ENCODE measurements at places on chromosomes 13 and 19.

- DNase-seq = no peak
Observed at GRCh38 chr19:46351241-46352041, 4.6 kb downstream of the PPP5C start.

DNA sequence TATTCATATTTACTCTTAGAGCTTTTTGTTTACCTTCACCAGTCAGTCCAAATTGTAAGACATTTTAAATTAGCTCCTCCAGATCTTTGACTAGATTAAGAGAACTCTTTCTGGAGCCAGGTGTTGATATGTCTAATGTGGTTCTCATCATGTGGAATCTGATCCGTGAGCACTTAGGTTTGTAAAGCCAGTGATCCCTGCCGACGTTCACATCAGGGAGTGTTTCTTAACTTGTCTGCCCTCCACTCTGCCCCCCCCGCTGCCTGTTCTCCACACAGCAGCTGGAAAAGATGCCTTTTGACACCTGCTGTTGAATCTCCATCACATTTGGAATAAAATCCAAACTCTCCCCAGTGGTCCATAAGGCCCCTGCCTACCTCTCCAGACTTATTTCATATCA lies 17.7 kb downstream of the METTL21C start:
- DNase-seq = no peak

GRCh38 chr13:98172590-98173422 lies 4.3 kb downstream of the RNF113B start:
- no peak for DNase-seq

DNA sequence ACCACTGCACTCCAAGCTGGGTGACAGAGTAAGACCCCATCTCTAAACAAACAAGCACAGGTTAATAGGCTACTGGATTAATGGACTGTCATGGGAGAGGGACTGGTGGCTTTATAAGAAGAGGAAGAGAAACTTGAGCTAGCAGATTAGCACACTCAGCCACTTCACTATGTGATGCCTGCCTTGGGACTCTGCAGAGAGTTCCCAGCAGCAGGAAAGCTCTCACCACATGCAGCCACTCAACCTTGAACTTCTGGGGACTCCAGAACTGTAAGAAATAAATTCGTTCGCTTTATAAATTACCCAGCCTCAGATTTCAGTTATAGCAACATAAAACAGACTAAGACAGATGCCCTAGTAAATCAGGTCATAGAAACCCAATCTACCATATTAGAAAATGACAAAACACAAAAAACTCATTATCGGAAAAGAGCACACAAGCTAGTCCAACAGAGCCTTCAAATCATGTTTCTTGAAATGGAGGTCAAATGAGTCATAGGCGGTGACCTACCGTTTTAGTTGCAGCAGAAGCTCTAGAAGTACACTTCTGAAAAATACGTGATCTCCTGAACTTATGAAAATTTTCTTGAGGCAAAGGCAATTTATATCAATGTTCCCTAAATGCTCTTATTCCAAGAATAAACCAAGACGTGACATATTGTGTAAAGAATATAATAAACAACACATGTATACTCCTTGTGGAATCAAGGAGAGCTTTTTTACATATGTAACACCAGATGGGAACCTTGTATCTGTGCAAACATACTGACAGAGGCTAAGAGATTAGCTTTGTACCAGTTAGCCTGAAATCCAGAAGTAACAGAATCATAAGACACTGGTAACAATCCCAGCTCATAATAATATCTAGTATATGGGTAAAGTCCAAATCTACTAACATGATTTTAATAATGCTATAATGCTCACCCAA lies 340.9 kb upstream of the SGCG start:
- DNase-seq = no peak

DNA sequence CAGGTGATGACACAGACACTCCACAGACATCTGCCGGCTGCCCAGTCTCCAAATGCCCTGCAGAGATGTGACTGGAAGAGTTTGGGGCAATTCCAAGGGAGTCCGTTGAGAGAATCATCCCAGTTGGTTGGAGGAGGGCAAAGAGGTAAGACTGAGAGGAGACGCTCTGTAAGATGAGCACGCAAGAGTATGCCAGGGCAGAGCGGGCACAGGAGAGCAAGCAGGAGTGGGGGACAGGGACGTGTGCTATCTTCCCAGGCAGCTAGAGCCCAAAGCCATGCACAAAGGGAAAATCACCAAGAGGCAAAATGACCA lies 156.3 kb upstream of the TSHZ3 start:
- no peak for DNase-seq

GRCh38 chr19:47895165-47895782 lies 9.2 kb upstream of the SULT2A1 start:
- no peak for DNase-seq

GRCh38 chr13:48783695-48784230 lies 130.0 kb downstream of the CYSLTR2 start:
- no peak for DNase-seq

DNA sequence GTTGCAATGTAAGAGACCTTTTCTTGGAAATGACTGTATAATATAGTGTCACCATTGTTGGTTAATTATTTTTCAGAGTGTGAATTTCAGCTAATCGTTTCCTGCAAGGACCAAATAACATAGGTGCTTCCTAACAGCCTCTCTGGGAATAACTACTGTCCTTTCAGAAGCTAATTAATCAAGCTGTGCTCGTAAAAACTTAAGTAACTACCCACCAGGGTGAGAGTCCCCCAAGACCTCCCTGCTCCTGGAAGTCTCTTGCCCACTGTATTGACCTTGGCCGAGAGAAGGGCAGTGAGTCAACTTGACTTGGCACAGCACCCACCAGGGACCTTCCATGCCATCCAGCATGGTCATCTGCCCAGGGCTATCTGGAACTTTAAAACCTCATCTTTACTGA lies 50.3 kb downstream of the UQCRFS1 start:
- no peak for DNase-seq

GRCh38 chr13:66634384-66634783 lies 595.8 kb downstream of the PCDH9 start:
- DNase-seq = no peak

GRCh38 chr13:73598020-73598712 lies 536.0 kb downstream of the KLF12 start:
- DNase-seq = no peak

- no peak for DNase-seq
Observed at GRCh38 chr19:42111384-42111783, 20.9 kb downstream of the POU2F2 start.

- DNase-seq = no peak
Observed at GRCh38 chr19:36257520-36257876, 42.6 kb downstream of the ZNF146 start.

DNA sequence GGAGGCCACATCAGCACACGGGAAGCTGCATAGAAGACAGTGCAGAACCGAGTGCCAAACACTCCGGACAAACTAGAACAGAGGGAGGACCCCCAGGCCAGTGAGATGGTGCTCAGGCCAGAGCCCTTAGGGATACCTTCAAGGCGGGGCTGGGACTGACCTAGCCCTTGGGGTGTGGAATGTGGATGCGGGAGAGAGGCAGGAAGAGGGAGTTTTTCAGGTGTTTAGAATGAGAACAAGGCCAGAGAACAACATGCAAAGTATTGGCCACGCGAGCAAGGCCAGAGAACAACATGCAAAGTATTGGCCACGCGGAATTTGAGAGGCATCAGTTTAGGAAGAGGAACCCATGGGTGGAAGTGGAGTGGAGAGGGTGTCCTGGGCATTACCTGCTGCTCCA lies 65.1 kb upstream of the ATP12A start:
- no peak for DNase-seq

DNA sequence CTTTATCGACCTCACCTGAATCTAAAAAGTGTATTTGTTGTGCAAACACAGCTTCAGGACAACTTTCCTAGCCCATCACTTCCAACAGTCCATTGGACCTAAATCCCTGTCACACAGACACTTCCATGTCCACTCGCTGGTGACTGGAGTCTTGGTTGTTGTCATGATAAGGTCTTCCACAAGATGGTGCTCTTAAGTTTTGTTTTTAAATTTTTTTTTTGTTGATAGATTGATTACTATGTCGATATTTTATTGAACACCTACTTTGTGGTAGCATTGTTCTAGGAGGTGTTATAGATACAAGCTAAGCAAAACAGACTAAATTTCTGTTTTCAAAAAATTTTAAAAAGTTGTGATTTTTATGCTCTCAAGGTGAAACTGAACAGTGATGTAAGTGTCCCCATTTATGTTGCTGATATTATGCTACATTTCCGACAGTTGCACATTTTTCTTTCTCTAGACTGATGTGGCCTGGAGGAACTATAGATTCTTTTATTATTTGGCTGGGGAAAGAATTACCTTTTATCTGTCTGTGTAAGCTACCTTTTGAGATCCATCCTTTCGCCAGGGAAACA lies 8.1 kb upstream of the ERICH6B start:
- DNase-seq = no peak

GRCh38 chr13:81283062-81283461 lies 942.1 kb upstream of the SPRY2 start:
- DNase-seq = no peak

GRCh38 chr19:14317157-14317556 lies 64.1 kb upstream of the ADGRE5 start:
- DNase-seq = no peak

- no peak for DNase-seq
Observed at GRCh38 chr13:109816808-109817203, 30.4 kb upstream of the IRS2 start.

DNA sequence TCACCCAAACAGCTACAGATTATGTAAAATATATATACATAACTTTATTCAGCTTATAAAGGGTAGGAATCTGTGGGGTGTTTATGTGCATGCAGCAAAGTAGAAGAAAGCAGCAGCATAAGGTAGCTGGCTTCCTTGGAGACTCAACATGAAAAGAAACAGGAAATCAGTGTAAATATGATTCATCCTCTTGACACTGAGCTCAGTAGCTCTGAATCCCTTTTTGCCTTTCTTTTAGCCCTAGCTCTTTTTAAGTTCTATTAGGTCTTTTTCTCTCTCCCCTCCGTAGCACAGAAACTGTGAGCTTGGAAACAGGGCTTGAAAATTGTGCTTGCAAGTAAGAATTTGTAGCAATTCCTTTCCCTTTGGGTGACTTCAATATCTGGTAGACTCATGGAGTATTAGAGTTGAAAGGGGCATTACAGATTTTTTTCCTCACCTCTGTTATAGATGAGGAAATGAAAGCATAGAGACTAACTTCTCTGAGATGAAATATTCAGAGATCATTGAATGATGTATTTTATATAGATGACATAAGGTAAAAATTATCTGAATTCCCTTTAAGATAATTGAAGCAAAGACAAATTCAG lies 314.4 kb downstream of the PCDH9 start:
- DNase-seq = no peak

DNA sequence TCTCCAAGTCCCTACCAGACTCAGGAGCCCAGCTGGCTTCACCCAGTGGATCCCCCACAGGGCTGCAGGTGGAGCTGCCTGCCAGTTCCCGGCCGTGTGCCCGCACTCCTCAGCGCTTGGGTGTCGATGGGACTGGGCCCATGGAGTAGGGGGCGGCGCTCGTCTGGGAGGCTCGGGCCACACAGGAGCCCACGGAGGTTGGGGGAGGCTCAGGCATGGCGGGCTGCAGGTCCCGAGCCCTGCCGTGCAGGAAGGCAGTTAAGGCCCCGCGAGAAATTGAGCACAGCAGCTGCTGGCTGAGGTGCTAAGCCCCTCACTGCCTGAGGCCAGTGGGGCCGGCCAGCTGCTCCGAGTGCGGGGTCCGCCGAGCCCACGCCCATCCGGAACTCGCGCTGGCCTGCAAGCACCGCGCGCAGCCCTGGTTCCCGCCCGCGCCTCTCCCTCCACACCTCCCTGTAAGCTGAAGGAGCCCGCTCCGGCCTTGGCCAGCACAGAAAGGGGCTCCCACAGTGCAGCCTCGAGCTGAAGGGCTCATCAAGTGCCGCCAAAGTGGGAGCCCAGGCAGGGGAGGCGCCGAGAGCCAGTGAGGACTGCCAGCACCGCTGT lies 1771.1 kb downstream of the OLFM4 start:
- no peak for DNase-seq

- DNase-seq = no peak
Observed at GRCh38 chr19:1189419-1189818, 15.4 kb upstream of the SBNO2 start.

- no peak for DNase-seq
Observed at GRCh38 chr19:7670150-7670783, 1.4 kb downstream of the RETN start.

DNA sequence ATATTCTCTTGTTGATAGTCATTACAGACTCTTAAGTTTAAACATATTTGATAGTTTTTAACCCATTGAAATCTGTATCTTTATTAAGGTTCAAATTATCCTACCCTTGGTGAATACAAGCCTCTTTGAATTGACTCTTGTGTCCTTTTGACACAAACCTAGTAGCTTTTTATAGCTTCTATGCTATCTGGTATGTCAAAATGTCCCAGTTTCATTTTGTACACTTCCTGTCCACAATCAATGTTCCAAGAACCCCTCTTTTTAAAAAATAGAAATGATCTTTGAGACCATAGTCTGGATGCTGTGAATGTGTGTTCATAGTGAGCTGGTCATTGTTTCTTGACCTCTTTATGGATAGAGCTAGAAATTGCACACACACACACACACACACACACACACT lies 39.2 kb upstream of the FGF14 start:
- DNase-seq = no peak

GRCh38 chr19:15374796-15375440 lies 4.7 kb downstream of the AKAP8 start:
- no peak for DNase-seq

- DNase-seq = no peak
Observed at GRCh38 chr19:3721887-3722442, 13.8 kb downstream of the TJP3 start.

DNA sequence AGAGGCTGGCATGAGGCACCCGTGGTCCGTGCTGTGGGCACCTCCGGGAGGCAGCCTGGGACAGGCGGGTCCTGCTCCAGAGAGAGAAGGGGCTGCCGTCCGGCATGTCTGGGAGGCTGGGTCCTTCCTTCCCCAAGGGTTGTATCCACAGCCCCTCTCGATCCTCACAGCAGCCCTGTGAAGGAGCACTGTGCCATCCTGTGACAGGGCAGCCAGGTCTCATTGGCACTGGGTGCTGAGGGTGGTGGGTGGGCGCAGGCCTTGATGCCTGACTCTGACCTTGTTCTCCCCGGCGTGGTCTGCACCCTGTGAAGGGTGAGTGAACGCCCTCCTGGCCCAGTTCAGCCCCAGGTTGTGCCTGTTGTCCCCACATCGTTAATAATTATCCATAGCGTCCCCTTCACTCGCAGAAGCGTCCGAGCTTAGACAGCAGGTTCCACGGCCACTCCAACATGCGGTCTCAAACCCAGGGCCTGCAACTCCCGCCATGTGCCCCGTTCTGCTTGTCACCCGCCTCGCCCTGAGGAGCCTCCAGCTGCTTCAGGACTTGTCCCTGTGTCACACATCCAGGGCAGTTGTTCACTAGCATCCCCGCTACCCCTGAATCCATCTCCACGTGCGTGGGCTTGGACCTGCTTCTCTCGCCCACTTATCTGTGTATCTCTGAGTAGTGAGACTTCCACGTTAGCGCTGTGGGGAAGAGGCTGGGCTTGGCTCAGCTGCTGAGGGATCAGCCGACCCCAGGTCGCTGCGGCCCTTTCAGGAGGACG lies 10.6 kb downstream of the ATP11A start:
- no peak for DNase-seq

- DNase-seq = no peak
Observed at GRCh38 chr19:31444931-31445330, 95.7 kb upstream of the TSHZ3 start.

GRCh38 chr13:25292301-25292700 lies 5.0 kb upstream of the MTMR6 start:
- no peak for DNase-seq
